ENCODE measurements at places on chromosomes 7 and 10.

DNA sequence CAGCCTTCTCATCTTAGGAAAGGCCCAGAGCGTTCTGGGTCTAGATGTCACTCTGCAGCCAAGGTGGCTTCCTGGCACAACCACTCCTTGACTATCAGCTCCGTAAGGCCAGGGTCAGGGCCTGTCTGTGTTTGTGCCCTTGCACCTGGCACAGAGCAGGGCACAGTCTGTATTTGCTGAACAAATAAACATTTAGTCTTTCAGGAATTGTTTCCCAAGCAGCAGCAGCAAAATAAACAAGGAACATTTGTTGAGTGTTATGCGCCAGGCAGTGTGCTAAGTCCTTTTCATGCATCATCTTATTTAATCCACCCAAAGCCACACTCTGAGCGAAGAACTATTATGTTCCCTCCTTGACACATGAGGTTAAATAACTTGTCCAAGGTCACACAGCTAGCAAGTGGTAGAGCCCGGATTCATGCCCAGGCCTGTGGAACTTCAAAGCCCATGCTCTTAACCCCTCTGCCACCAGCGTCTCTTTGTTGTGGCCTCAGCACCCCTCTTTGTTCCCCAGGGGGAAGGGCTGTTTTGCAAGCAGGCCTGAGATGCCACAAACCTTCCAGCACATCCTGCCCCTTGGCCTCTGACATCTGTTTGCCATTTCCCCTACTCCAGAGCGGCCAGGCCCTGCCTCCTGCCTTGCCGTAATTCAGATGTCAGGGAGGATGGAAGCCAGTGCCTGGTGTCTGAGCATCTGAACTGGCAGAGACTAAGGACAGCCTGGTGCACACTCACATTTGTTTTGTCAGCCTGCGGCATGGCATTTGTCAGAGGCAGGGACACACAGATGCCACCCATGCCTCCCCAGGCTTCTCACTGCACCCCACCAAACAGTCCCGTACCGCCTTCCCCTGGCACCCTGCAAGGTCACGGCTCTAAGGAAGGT, 325.8 kb upstream of the ZMIZ1 start:
- no peak for DNase-seq

DNA sequence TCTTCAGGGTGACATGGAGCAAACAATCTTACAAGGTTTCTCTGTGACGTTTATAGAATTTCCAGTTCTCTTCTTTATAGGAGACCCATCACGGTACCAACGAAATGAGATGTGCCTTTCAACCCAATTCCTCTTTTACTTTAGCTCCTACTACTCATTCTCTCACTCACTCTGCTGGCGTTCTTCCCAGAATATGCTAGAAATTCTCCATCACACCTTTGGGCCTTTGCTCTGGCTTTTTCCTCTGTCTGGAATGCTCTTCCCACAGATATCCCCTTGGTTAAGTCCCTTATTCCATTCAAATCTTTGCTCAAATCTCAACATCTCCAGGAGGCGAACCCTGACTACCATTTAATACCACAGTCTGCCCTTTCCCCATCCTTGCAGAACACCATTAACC, 39.0 kb downstream of the SEMA3C start:
- peak; percentile 76 for DNase-seq

DNA sequence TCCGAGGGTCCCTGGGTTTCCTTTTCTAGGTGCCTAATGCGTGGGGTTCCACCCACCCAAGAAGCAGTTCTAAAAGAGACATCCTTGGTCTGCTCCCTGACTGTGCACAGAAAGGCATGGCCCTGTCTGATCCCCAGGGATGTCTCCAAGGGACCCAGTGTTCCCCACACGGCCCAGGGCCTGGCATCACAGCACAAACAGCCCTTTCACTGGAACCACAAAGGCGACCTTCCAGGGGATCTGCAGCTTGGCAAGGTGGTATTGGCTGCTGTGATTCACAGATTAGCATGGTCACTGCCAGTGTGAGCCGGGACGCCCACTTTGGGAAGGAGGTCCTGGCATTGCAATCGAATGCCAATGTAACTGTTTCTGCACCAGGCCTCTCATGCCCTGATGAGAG, 6.4 kb downstream of the KCNMA1 start:
- no peak for DNase-seq

DNA sequence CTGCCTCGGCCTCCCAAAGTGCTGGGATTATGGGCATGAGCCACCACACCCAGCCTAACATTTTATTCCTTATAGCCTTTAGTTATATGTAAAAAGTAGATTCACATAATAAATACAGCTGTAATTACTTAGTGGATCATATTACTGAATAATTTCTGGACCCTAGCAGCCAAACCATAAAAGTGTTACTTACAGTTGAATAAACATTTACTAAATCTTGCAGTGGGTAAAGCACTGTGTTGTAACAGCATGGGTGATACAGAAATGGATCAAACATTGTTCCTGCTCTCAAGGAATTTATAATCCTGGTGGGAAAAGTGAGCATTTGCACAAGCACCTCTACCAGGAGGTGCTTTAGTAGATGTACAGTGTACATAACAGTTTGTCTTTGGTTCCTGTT, 25.0 kb downstream of the BPGM start:
- DNase-seq, result no peak

GRCh38 chr10:73209705-73210104, 37.4 kb downstream of the DNAJC9 start:
- peak; percentile 37 for DNase-seq

GRCh38 chr7:36153571-36154097, 580 bp downstream of the EEPD1 start:
- DNase-seq, result no peak

Data from fibroblast of skin of right biceps (primary cell).